Activated B cell treated with CpG ODN at 0.5 μM for 24 hours (primary cell): ENCODE measurements at places on chromosomes 5 and 9. TPM values are rescaled to one million over a fixed set of nuclear protein-coding genes. Genes with fewer than 3 reads are reported as not detected.

- no peak for DNase-seq
Observed at GRCh38 chr5:10825897-10826644, 65.0 kb upstream of the DAP start.

- peak; percentile 60 for DNase-seq
Observed at GRCh38 chr5:99060306-99061261, 131.8 kb upstream of the CHD1 start.

GRCh38 chr9:75739884-75740611, 150.4 kb upstream of the PCSK5 start:
- DNase-seq = no peak

GRCh38 chr9:17509701-17510100, 69.2 kb upstream of the SH3GL2 start:
- no peak for DNase-seq

DNA sequence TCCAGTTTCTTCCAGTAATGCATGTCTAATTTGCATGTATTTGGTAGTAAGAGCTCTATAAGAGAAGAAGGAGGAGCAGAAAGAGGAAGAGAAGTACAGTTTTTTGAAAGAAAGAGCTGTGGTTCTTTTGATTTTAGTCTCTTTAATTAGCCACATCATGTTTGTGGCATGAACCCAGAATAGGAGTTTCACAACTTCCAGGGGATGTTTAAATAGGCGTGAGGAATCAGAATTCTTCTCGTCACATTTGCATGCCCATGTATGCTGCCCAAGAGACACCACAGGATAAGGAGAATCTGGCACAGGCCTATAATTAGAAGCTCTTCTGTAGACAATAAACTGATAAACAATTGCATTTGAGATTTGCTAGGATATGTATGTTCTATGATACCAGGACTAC, 78.7 kb downstream of the GAS1 start:
- no peak for DNase-seq

- no peak for DNase-seq
Observed at GRCh38 chr9:111870774-111871498, 25.7 kb upstream of the UGCG start.

DNA sequence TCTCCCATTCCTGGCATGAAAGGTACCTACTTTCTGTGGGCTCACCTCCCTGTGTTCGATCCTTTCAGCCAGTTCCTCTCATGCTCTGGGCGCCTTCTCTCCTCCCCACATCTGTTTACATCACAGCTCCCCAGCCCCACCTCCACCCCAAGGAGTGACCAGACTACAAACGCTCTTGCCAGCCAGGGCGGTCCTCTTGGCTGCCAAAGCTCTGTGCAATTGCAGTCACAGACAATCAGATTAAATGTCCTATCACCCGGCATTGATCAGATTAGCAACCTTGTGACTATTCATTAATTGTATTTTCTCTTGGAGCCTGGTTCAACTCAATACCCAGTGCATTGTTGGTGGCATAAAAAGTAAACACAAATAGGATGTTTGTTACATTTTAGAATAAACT, 211.2 kb upstream of the TBCA start:
- no peak for DNase-seq

- DNase-seq = no peak
Observed at GRCh38 chr9:69944816-69945215, 98.8 kb upstream of the MAMDC2 start.

DNA sequence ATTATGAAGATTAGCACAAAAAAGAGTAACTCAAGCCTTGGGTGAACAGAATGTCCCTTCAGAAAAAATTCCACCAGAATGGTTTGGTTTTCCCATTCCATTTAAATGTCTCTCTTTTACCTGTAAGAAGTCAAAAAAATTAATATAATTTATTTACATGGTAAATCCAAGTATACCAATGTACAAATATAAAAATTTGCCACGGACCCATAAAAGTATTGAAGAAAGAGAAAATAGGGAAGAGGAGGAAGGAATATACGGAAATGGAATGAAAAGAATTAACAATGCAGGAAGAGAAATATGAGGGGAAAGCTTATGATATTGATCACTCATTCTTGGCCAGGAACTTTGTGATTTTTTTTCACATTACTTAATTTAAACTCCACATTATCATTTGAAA, at the start of gene OR13C9:
OR13C9 (minus strand) TSS at position 101 of the 400 bp plus-strand sequence; CDS start at position 101, 0 bp downstream.
- no peak for DNase-seq

- DNase-seq = no peak
Observed at GRCh38 chr5:81989204-81989603, 17.4 kb downstream of the ATG10 start.

- DNase-seq = no peak
Observed at GRCh38 chr5:132759114-132760048, 12.2 kb downstream of the CCNI2 start.

- no peak for DNase-seq
Observed at GRCh38 chr5:179243333-179243732, 101.9 kb downstream of the ADAMTS2 start.

GRCh38 chr5:93360436-93361088, 220.5 kb downstream of the NR2F1-AS1 start:
- DNase-seq = no peak

DNA sequence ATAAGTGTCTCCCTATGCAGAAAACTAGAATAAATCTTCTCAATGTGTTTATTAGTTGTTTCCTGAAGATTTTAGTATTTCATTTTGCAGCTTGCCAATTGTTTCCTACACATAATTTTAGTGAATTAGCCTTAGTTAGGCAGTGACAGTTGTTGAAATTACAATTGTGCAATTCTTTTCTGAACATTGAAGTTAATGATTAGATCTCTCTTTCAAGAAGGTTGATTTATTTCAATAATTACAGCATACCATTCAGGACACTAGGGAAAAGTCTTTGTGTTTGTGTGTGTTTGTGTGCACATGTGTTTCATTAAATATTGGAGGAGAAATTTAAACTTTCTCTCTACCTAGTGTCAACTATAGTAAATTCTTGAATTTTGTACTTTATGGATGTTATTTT, 199.6 kb upstream of the MPDZ start:
- no peak for DNase-seq

DNA sequence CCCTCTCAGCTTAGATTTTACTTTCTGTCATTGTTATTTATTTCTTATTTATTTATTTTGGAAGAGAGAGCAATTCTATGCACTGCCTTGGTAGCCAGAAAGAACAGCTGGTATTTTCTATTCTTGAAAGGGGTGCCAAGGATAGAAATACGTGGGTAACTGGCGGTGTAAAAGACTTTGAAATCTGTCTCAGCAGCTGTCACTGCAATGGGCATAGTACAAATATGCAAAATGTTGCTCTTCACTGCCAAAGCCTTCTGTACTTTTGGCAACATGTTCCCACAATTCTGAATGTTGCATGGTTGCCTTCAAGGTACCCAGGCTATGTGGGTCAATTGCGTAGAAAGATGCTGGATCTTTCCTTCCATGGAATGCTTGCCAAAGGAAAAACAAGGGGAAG, 230.2 kb upstream of the EDIL3 start:
- no peak for DNase-seq

GRCh38 chr9:35937227-35937626, 20.7 kb downstream of the OR2S2 start:
- DNase-seq = no peak

The AQP7 gene
- total RNA-seq = not detected in 2 replicates

The PCDHGA9 gene
- total RNA-seq = 1.1 and 1.3 TPM in 2 replicates

The AGXT2 gene
- not detected in 2 replicates for total RNA-seq

The STKLD1 gene
- 0.37 and 0.44 TPM in 2 replicates for total RNA-seq

The NTRK2 gene
- 0.07 and 0.10 TPM in 2 replicates for total RNA-seq

The FGF10 gene
- not detected in 2 replicates for total RNA-seq

The FNBP1 gene
- 454 and 501 TPM in 2 replicates for total RNA-seq
